ENCODE measurements at places on chromosomes 2 and 18.

DNA sequence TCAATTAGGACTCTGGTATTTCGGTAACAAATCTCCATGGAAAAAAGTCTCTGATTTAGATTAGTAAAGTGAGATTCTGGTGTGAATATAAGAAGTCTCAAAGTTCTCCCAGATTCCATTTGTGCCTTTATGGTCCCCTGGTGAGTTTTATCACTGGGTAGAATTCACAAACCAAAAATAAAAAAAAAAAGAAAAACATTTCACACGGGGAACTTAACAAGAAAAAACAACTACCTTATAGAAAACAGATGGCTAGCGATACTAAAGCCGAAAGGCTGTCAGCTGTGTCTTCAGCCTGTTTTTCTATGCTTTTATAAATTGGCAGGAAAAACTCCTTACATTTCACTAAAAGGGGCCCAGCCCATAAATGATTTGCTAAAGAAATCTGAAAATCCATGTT, 50.6 kb downstream of the COL5A2 start:
- DNase-seq = peak; percentile 45

GRCh38 chr2:225472161-225472560, 72.7 kb downstream of the NYAP2 start:
- DNase-seq = no peak

DNA sequence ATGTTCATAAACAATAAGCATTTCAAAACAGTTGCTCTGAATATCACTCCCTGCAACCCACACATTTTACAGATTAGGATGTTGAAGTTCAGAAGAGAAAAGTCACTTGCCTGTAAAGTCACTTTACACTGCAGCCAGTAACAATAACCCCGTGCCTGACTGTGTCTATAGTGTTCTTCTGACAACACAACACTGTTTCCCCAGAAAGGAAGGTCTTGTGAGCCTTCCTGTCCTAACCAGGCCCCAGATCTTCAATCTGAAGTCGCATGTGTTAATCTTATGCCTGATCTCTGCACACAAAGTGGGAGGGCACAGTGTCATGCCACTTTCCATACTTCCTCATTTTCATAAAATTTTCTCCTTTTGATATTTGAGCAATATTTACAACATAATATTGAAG, 120.2 kb downstream of the FEZ2 start:
- DNase-seq = no peak

DNA sequence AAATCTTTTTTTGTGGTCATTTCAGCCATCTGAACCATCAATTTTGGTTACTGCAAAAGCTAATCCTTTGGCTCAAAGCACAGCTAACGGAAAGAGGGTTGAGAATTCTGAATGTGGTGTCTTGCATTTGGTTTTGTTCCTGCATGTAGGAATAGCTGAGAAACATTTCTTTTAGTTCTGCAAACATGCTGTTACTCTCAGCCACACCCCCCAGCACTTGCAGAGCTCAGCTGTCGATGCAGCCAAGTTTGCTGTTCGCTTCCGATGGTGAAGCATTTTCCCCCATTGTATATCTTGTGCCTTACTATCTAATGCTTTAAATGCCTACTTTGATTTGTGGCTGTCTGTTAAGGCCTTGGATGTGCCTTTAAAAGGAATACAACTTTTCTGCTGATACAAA, 294.9 kb upstream of the FANCL start:
- peak; percentile 69 for DNase-seq

GRCh38 chr2:190060019-190060418, 2.5 kb downstream of the MSTN start:
- no peak for DNase-seq

- no peak for DNase-seq
Measured at GRCh38 chr2:85496436-85496835, 42.5 kb upstream of the MAT2A start.

GRCh38 chr2:217838409-217838831, 164.4 kb downstream of the TNS1 start:
- no peak for DNase-seq

- peak; percentile 87 for DNase-seq
Measured at GRCh38 chr2:7119132-7119835, 202.1 kb downstream of the RNF144A start.

DNA sequence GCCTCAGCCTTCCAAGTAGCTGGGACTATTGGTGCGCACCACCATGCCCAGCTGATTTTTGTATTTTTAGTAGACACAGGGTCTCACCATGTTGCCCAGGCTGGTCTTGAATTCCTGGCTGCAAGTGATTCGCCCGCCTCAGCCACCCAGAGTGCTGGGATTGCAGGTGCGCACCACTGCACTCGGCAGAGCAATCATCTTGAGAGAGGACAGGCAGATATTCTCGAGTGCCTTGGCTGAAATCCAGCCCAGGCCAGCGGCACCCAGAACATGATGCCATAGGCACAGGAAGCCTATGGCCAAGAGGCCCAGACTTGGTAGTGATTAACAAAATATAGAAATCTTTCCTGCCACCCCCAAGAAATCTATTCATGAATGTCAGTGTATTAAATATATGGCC, 58.0 kb upstream of the PEX13 start:
- no peak for DNase-seq

DNA sequence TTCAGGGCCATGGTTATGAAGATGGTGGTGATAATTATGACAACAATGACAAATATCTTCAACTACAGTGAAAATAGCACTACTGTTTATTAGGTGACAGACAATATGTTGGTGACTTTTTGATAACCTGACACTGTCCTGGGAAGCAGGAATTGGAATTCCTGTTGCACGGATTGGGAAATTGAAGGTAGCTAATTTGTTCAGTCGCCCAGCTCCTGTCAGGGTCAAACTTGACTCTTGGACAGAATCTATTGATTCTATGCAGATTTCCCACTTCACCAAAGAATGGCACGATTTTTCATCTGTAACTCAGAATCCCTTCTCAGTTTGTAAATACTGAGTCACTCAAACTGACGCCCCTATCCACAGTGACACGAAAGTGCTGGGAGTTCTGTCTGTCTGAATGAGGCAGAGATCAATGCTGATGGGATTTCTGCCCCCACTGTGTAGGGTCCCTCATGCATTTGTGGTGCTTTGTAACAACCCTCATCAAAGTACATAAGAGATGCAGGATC, 779.5 kb upstream of the ID2 start:
- DNase-seq = no peak

- DNase-seq = peak; percentile 13
Measured at GRCh38 chr18:27136208-27136535, 48.9 kb downstream of the CHST9 start.

DNA sequence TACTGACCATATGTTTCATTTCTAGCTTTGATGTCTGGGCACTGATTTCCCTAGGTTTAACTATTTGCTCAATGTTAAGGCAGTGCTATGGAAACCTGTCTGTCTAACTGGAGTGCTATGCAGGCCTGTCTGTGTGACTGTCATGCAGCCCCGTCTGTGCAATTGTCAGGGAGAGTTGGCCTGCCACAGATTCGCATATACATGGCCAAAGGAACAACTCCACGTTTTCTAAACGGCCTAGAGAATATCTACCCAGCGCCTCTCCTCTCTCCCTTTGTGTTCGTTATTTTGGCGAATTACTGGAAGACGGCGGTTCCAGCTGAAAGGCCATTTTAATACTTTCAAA, 59.6 kb upstream of the PSME4 start:
- no peak for DNase-seq

- DNase-seq = no peak
Measured at GRCh38 chr18:62912885-62913284, 197.5 kb downstream of the PHLPP1 start.

GRCh38 chr18:5973099-5973498, 77.8 kb upstream of the TMEM200C start:
- no peak for DNase-seq

GRCh38 chr2:101120124-101120996, 30.8 kb downstream of the TBC1D8 start:
- DNase-seq = no peak

DNA sequence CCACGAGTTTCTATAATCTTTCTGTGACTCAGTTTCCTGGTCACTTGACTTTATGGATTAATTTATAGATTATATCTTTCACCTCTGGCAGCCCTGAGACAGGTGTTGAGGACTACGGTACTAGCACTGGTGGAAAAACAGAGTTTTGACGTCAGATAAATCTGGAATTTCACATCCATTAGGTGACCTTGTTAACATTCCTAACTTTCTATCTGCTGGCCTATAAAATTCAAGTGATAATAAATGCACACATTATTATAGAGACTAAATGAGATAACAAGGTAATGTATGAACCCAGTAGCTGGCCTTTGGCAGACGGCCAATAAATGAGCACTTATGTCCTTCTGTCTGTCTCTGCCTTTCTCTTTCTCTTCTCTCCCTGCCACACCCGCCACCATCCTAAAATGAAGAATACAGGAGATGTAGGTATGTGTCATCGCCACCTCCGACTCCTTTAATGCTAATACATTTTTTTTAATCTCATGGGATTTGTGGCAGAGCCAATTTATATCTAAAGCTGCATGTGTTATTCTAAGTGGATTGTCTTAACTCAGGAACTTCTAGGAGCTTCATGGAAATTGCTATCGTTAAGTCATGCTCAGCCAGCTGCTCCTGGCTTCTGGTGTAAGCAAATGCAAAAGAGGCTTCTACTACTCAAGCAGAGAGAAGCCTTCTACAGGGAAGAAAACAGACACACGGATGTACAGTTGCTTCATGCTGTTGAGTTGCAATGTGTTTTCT, 2.3 kb downstream of the TM4SF20 start:
- peak; percentile 44 for DNase-seq
